Stimulated activated CD4-positive, alpha-beta T cell treated with anti-CD3 and anti-CD28 coated beads, Interleukin-1b, Interleukin-23, amount 100 ng/mL, for 24 hours (primary cell): ENCODE measurements at places on chromosomes 5 and 9.

DNA sequence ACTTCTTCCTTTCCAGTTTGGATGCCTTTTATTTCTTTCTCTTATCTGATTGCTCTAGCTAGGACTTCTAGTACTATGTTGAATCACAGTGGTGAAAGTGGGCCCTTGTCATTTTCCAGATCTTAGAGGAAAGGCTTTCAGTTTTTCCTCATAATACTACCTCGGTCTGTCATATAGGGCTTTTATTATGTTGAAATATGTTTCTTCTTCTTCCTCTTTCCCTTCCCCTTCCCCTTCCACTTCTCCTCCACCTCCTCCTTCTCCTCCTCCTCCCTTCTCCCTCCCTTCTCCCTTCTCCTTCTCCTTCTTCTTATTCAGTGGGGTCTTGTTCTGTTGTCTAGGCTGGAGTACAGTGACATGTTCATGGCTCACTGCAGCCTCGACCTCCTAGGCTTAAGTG, 9.2 kb upstream of the TERT start:
- DNase-seq, result no peak

DNA sequence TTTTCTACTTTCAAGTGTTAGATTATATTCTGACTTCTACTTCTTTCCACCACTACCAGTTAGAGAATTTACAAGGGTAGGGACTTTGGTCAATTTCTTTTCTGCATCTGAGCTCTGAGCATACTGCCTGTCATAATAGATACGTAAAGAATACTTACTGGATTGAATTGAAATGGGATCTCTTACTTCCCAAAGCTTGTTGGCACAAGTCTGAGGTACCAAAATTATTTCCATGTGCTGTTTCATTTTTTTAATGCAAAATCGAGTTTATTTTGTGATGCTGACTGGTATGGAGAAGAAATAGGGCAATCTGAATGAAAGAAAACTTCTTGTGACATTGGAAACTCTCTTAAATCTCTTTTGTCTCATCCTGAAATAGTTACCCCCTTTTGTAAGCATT, 428.9 kb downstream of the SPATA31D1 start:
- DNase-seq, result no peak

- no peak for DNase-seq
Measured at GRCh38 chr5:35974570-35974969, 16.6 kb downstream of the UGT3A1 start.

GRCh38 chr9:121567500-121568342, 68.1 kb upstream of the GGTA1 start:
- DNase-seq, result no peak

GRCh38 chr5:135133698-135134515, 99.9 kb upstream of the PITX1 start:
- no peak for DNase-seq

DNA sequence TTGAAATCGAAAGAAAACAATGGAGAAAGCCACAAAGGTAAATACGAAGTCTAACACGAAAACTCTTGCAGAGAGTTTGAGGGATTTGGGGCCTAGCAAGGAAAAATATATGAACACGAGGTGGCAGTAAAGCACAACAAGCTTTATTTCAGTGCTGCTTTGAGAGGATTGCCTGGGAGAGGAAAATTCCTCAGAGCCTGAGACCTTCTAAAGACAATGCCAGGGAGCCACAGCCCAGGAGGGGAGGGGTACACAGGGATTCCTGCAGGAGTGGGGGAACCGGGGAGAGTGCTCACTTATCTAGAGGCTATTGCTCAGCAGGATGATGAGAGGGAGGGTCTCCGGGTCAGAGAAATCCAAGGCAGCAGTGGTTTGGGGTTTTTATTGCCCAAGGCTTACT, 134.9 kb upstream of the ADCY2 start:
- no peak for DNase-seq

DNA sequence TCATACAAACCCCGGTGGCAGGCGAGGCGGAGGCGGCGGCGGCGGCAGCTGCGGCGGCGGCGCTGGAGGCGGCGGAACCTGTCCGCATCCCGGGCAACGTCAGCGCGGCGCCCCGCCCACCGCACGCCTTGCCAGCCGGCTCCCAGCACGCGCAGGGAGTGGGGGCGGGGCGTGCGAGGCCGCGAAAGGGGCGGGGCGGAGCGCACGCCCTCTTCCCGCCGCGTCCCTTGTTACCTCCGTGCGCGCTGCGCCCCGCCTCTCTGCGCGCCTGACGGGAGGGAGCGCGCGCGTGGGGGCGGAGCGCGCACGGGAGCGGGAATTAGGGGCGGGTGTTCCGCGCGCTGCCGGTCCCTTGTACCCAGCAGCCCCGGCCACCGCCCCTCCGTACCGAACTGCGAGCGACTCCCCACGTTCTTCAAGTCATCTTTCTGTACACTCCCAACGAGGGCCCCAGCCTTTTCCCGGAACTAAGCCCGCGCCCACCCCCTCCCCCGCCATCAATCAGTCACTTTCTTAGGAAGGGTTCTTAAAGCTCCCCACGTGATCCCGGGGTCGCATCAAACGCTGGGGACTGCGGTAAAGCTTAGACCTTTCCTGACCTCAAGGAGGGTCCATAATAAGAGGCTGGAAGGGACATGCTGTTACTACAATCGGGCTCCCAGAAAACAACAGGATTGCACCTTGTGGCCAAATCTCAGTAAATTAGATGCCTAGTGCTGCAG, at the start of gene AGTPBP1:
Gene AGTPBP1, minus strand, starts transcription at position 80 of the 722 bp plus-strand sequence. CDS start 29,421 bp downstream, outside the sequence.
- DNase-seq, result peak; percentile 92

GRCh38 chr5:88207575-88207974, 61.1 kb downstream of the TMEM161B start:
- DNase-seq, result no peak
